ENCODE measurements at places on chromosomes 4 and X.

GRCh38 chrX:53048169-53049126 is at the start of gene GPR173:
Gene GPR173, plus strand, starts transcription at chrX:53048789. Its CDS starts 27,833 bp downstream, at chrX:53076622.
- DNase-seq = no peak

- no peak for DNase-seq
Observed at GRCh38 chr4:150744570-150744969, 162.6 kb downstream of the MAB21L2 start.

GRCh38 chr4:169274033-169274432 is 3.3 kb upstream of the SH3RF1 start:
- no peak for DNase-seq

DNA sequence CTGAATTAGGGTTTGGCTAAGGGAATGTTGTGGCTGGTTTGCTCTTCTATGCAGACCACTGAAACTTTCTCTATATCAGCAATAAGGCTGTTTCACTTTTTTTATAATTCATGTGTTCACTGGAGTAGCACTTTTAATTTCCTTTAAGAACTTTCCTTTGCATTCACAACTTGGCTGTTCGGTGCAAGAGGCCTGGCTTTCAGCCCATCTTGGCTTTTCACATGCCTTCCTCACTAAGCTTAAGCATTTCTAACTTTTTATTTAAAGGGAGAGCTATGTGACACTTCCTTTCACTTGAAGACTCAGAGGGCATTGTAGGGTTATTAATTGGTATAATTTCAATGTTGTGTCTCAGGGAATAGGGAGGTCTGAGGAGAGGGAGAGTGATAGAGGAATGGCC is 142.3 kb downstream of the SHROOM4 start:
- no peak for DNase-seq

GRCh38 chr4:537436-538264 is 38.4 kb downstream of the TMEM271 start:
- no peak for DNase-seq

DNA sequence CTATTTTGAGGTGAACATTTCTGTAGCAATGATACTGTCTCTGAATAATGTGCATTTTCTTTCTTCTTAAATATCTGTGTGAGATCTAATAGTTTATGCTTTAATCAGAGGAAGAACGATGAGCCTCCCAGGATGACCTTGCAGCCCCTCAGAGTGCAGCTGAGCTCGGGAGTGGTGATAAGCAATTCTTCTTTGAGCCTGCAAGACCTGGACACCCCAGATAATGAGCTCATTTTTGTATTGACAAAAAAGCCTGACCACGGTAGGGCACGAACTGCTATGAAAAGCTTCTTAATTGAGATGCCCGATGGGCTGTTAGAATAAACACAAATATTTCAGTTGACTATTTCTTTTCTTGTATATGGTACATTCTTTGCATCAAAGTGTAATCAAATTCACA is 105.0 kb upstream of the ANXA3 start:
- no peak for DNase-seq

DNA sequence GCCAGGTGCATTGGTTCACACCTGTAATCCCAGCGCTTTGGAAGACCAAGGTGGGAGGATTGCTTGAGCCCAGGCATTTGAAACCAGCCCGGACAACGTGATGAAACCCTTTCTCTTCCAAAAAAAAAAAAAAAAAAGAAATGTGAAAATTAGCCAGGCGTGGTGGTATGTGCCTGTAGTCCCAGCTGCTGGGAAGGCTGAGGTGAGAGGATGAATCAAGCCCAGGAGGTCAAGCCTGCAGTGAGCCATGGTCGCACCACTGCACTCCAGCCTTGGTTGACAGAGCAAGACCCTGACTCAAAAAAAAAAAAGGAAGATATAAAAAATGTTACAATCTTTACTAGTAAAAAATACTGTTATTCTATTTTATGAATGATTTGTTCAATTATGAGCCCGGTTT is 5.9 kb downstream of the FAM199X start:
- DNase-seq = no peak

- DNase-seq = no peak
Observed at GRCh38 chr4:157043131-157043530, 32.8 kb upstream of the GLRB start.

DNA sequence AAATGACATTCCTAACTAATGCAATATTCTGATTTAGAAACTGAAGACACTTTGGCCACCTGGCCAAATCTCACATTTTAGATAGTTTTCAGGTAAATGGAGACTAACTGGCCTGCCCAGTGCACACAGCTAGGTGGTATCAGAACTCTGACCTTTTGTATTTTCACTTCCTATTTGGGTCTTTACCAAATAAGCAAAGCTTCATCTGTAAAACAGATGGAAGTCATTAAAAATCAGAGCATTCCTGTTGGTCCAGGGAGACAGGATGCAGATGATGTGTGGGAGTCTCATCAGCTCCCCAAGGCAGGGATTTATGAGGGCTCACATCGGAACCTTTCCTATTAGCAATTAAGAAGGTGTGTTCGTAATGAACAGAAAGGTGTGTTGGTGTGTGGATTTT is 57.7 kb downstream of the ARHGAP10 start:
- no peak for DNase-seq

- no peak for DNase-seq
Observed at GRCh38 chr4:185122681-185123345, 20.3 kb upstream of the SLC25A4 start.

DNA sequence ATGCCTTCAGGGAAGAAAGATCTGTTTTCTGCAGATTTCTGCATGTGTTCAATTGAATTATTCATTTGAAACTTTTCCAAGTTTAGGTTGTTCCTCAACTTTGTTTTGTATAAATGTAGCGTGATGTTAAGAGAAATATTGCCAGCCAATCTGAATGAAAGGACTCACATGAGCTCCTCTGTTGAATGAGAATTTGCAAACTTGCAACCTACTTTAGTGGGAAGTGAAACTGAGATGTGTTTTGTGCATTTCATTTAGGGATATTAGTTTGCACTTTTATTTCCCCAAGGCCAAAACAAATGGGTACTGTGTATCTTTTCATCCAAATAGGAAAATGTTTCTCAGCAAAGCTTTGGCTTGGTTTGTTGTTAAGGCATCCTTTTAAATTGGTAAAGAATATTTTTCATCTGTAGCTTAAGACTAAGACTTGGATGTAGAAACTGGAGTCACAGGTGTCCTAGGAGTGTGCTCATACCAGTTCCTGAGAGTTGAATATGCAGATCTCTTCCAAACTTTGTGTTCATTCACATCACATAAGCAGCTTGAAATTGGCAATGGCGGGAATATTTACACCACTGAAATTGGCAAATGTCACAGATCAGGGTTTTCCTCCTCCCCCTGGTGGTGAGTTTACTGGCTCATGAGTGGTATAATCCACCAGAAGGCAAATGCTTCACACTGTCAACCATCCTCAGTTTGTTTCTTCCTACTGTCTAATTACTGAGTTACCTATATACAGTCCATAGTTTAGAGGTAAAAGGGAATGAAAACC is 193.6 kb upstream of the BANK1 start:
- DNase-seq = no peak

DNA sequence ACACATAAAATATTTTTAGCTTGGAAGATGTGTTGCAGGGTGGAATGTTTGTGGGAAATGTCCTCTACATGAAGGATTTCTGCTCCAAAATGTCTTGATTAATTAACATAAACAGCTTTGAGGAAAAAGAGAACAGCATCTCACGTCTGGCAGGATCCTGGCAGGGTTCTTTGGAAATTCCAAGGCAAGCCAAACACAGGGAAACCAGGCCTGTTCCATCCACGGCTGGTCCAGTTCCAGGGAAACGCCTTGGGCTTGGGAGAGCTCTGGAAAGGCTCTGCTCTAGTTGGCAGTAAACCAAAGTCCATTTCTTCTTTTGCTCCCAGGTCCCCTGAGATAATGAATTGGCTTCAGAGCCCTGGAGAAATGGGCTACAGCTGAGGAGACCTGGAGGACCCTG is 42.4 kb upstream of the GAB1 start:
- DNase-seq = no peak

DNA sequence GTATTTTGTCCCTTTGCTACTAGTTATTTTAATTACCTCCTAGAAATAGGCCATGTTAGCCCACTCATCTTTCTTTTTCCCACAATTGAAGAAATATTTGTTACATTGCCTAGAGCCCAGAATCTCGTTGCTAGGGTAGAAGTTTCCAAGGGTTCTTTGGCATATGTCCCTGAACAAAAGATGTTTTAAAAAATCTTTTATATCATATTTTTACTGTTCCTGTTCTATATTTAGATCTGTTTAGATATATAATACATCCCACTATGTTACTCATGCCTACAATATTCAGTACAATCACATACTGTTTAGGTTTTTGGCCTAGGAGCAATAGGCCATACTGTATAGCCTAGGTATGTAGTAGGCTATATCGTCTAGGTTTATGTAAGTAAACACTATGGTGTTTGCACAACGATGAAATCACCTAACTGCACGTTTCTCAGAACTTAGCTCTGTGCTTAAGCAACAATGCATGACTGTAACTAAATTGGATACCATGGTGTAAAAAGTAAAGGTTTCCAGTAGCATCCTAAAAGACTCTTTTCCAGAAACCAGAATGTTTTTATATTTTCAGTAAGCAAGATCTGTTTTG is 236.0 kb upstream of the SLIT2 start:
- DNase-seq = no peak

DNA sequence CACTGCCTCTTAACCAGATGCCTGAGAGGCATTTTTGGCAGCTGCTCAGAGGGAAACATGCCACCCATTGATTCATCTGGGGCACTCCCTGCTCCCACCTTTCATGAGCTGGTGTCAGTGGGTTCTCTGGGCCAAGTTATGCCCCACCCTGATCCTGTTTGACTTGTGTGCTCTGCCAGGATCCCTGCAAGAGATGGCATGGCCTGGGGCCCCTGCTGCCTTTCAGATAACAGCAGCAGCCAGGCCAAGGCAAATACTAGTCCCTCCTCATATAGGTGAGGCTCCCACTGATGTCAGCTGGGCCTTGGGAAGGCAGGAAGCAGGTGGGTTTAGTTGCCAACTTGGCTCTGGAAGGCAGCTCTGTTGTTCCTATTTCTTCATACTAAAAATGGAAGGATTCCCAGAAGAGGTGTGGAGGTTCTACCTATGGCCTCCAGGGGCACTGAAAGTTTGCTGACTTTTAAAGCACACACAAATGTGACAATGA is 192.9 kb upstream of the RBPJ start:
- no peak for DNase-seq

DNA sequence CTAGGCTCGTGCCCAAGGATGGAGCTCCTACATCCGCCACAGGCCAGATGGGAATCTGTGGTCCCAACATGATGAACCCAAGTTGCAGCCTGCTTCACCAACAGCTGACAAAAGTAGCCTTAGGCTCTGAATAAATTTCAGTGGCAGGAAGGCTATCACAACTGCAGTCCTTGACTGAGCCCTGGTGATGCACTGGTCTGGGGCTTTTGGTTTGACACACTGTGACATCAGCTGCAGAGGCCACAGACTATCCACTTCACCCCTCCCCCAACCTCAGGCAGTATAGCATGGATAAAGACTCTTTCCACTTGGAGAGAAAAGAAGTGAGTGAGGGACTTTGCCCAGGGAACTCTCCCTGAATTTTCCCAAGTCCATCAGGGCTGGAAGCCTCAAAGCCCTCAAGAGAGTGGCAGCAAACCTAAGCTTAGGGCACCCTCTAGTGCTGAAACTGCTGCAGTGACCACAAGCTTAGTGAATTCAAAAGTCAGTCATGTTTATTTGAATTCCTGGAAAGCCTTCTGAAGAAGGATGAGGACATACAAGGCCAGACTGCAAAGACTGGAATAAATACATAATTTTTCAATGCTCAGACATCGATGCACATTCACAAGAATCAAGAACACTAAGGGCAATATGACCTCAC is 135.0 kb upstream of the TENT5D start:
- DNase-seq = no peak

- no peak for DNase-seq
Observed at GRCh38 chr4:128917781-128918180, 108.3 kb downstream of the JADE1 start.

DNA sequence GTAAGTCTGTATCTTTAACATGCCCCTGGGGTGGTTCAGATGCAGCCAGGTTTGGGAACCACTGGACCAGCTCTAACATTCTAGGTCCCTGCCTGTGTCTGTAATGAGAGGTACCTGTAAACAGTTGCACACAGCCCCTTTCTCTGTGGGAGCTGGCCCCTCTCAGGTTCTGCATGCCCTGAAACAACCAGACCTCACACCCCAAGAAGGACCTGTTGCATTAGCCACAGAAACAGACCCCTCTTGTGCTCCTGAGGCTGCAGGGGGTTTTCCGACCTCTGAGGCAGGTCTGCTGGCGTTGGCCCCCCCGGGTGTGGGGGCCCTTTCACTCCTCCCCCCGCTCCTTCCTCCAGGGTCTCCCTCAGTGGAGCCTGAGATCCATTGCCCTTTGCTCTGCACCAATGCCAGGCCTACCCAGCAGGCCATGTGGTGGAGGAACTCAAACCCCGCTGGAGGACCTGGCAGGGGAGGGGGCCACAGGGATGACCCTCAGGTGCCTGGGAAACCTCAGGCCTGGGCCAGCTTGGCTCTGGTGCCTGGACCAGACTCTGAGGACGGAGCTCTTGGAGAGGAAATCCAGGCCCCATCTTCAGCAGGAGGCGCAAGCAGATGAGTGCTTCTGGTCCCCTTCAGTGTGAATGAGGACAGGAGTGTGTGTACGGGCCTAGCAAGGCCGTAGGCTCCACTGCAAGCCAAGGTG is 61.4 kb upstream of the PJA1 start:
- DNase-seq = no peak

- no peak for DNase-seq
Observed at GRCh38 chrX:22247169-22247568, 25.5 kb upstream of the CBLL2 start.

GRCh38 chr4:14903321-14903720 is 99.0 kb upstream of the CPEB2 start:
- no peak for DNase-seq

- DNase-seq = no peak
Observed at GRCh38 chrX:13689741-13690211, 848 bp downstream of the RAB9A start.

DNA sequence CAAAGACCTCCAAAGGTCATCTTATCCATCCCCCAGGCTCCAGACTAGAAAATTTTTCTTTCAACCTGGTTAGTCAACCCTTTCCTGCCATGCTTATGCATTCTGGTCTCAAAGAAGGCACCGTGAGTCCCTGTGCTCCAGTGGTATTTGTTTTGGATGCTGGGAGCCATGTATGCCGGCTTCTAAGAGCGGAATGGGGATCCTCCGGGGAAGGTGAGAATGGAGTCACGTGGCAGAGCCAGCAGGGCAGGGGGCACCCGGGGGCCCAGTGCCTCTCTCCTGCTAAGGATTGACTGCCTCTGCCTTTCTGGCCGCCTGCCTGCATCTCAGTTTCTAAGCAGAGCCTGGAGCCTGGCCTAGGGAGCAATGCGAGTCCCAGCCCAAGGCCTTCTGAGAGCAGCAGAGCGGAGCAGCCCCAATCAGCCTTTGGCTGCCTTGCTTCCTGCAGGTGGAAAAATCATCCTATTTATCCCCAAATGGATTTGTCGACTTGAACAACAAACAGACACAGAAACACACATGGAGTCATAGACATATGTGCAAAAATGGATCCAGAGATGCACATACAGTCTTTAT is 141.0 kb downstream of the PJA1 start:
- DNase-seq = no peak

DNA sequence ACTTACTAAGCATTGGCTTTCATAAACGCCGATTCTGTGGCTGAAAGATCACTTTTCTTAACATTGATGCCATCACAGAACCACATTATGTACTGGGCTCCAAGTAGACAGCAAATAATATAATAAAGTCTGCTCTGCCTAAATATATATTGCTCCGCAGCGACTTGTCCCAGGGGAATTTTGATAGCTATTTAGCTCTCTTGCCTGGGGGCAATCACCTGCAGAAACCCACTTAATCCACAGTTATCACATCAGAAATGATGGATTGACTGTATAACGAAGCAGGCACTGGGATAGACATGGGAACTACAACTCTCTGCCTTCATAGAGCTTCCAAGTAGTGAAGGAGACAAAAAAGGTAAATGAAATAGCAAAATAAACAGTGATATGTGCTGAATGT is 48.0 kb upstream of the MYOZ2 start:
- no peak for DNase-seq

Data from T-helper 17 cell (primary cell).